ENCODE measurements at places on chromosomes 11 and 22. TPM values are rescaled to one million over a fixed set of nuclear protein-coding genes. Genes with fewer than 3 reads are reported as not detected.

The BIK gene
- total RNA-seq = 45.0 TPM

The PATE4 gene
- total RNA-seq = not detected

The GVQW3 gene
- 1.3 TPM for total RNA-seq

The LGALS12 gene
- not detected for total RNA-seq

The KREMEN1 gene
- 7.5 TPM for total RNA-seq

DNA sequence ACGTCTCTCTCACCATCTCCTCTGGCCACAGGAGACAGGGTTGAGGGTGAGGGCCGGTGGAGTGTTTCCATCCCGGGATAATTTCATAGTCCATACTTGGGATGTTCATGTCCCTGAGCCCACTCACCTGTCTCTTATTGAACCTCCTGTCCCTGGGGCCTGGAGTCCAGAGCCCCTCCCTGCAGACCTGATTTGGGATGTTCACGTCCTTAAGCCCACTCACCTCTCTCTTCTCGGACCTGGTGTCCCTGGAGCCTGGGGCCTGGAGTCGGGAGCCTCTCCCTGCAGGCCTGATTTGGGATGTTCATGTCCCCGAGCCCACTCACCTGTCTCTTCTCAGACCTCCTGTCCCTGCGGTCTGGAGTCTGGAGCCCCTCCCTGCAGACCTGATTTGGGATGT is 868.2 kb downstream of the BRD1 start:
- DNase-seq = no peak

GRCh38 chr11:40986320-40986719 is 473.1 kb downstream of the LRRC4C start:
- DNase-seq = no peak
